ENCODE measurements at places on chromosomes 16 and 17.
A peak's percentile ranks its signal among the peaks of the same experiment; 100 is the strongest.

GRCh38 chr16:69724981-69725479 lies 1.3 kb downstream of the NQO1 start:
- no peak for DNase-seq

- DNase-seq = no peak
These were observed 6.5 kb downstream of the RNF43 start for GRCh38 chr17:58410714-58411407.

GRCh38 chr17:62653826-62654761 lies 26.6 kb downstream of the MRC2 start:
- DNase-seq = peak; percentile 22

DNA sequence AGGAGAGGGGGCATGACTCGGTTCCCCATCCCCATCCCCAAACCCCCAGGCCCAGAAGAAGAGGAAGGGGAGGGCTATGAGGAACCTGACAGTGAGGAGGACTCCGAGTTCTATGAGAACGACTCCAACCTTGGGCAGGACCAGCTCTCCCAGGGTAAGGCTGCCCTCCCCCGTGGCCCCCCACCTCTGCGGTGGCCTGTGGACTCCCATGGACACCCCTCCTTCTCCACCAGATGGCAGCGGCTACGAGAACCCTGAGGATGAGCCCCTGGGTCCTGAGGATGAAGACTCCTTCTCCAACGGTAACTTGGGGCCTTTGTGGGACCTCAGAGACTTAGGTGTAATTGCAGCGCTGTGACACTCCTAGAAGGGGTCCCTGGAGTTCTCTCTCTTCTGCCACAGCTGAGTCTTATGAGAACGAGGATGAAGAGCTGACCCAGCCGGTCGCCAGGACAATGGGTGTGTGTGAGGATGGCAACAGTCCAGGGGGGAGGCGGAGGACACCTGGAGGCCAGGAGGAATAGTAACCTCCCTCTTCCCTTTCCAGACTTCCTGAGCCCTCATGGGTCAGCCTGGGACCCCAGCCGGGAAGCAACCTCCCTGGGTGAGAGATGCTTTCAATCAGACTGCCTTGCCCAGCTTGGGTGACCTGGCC lies 5.6 kb downstream of the CD19 start:
- DNase-seq = no peak

DNA sequence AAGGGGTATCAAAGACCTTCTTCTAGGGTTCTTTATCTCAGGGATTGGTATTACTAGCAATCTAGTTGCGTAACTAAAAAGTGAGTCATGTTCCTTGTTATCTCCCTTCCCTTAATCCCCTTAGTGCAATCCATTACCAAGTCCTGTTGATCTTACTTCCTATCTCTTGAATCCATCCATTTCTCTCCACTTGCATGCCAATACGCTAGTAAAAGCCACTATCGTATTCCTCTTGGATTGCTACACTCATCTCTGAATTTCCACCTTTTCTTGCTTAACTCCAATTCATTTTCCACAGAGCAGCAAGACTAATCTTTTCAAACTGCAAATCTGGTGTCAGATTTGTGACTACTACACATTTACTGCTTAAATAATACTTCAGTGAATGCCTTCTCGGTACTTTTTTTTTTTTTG lies 1.8 kb upstream of the ADAT1 start:
- DNase-seq = no peak

DNA sequence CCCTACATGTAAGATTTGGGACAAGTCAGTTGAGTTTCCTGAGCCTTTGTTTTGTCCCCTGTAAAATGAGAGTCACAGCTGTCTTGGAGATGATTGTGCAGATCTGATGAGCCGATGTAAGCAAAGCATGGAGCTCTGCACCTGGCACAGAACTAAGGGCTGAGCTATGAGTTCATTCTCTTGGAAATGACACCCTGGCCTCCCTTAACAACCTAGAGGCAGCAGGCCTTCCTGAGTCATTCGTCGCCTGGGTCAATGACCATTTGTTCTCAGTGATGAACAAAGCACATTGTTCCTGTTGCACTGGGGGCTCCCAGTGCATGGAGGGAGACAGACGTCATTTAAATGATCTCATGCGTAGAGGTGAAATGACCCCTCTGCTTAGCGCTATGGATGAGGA lies 62.8 kb upstream of the GCSH start:
- DNase-seq = no peak

DNA sequence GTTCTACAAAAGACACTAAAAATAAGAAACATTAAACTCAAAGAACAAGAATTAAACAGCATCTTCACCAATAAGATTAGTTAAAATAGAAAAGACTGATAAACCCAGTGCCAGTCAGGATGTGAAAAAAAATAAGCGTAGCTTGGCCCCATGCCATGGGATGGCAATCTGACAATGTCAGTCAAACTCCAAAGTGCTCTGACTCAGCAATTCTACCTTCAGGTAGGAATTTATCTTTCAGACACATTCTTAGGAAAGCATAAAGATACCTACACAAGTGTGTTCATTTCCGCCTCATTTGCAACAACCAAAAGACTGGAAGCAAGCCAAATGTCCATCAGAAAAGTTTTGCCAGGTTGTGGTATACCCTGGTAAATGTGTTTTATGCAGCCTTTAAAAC lies 9.1 kb upstream of the MPO start:
- DNase-seq = no peak

GRCh38 chr16:72923757-72924156 lies 124.2 kb downstream of the ZFHX3 start:
- no peak for DNase-seq

GRCh38 chr17:81451823-81452222 lies 56.6 kb downstream of the BAHCC1 start:
- DNase-seq = no peak

DNA sequence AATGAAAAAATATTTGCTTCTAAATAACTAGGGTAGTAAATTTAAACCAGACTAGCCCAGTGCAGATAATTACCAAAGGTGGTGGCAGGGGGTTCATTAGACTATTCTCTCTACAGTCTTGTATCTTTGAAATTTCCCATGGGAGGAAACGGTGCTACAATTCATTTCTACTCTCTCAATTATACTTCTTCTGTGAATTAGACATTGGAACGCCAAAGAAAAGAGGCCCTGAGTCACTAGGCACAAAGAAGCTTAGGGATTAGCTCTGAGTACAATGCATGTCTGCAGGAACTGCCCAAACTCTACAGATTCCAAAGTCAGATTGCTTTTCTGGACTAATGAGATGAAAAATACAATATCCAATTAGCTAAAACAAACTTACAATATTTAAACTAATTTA lies 30.7 kb upstream of the ARL6IP1 start:
- DNase-seq = no peak

GRCh38 chr16:85201574-85201973 lies 89.3 kb upstream of the CIBAR2 start:
- no peak for DNase-seq

GRCh38 chr17:13031718-13032350 lies 14.0 kb upstream of the ELAC2 start:
- DNase-seq = peak; percentile 60

- no peak for DNase-seq
These were observed 278.3 kb upstream of the ZFHX3 start for GRCh38 chr16:73326221-73326620.

DNA sequence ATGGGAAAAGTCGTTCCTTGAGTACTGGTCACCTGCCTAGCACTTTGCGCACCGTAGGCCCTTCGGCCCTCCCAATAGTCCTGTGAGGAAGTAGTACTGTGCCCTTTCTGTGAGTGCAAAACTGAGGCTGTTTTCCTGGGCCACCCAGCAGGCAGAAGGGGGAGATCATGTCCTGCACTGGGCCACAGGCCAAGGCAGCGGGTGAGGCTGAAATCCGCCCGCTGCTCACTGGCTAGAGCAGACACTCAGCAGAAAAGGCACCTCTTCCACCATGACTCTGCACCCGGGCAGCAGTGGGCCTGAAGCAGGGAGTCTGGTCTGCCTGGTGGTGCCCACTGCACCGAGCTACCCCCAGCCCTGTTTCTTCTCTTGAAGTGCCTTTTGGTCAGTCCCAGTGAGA lies 20.2 kb downstream of the METTL22 start:
- no peak for DNase-seq

GRCh38 chr17:2955931-2956582 lies 107.3 kb downstream of the OR1D5 start:
- DNase-seq = no peak

DNA sequence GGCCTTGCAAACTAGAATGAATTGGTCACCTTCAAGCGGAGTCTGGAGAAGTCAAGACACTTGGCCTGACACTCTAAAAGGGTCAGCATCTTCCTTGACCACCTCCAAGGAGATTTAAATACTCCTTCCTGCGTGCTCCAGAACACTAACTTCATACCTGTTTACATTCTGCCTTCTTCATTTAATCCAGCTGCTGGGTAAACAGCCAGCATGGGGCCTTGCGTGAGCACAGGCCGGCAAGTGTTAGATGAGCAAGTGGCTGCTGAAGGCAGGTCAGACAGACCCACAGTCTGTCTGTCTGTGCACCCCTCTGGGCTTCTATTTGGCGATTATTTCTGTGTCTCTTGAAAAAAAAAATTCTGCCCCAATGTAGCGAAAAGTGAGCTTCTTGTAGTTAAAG lies 153.8 kb downstream of the MSI2 start:
- DNase-seq = no peak

DNA sequence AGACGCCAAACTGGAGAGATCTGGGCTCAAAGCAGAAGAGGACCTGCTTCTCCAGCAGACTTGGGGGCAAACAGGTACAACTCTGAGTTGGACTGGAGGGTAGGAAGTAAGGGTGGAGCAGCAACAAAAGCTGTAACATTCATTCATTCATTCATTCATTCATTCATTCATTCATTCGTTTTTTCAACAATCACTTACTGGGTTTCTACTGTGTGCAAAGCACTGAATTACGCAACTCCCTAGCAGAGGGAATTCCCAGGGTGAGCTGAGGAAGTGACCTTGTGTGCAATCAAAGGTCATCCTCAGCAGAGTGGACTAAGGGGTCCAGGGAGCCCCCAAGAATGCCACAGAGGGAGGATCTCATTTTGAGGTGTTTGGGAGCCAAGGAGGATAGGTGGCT lies 231.1 kb upstream of the SDK2 start:
- DNase-seq = no peak

DNA sequence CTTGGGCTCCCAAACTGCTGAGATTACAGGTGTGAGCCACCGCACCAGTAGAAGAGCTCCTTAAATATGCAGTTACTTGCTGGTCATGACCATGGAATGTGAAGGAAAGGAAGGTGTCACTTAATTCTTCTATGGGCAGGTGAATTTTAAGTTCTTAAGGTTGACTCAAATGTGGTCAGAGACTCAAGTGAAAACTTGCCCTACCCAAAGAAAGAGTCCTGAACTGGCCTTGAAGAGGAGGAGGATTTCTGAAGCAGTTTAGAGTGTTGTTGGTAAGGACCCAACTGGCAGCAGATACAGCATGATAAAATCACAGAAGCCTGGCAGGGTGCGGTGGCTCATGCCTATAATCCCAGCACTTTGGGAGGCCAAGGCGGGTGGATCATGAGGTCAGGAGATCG lies 29.4 kb downstream of the CHD9 start:
- DNase-seq = no peak

GRCh38 chr17:73592501-73592961 lies 51.7 kb downstream of the SDK2 start:
- peak; percentile 19 for DNase-seq

- no peak for DNase-seq
These were observed 55.4 kb downstream of the CFDP1 start for GRCh38 chr16:75377729-75378386.

GRCh38 chr17:79990051-79990592 lies 45.5 kb downstream of the TBC1D16 start:
- no peak for DNase-seq

DNA sequence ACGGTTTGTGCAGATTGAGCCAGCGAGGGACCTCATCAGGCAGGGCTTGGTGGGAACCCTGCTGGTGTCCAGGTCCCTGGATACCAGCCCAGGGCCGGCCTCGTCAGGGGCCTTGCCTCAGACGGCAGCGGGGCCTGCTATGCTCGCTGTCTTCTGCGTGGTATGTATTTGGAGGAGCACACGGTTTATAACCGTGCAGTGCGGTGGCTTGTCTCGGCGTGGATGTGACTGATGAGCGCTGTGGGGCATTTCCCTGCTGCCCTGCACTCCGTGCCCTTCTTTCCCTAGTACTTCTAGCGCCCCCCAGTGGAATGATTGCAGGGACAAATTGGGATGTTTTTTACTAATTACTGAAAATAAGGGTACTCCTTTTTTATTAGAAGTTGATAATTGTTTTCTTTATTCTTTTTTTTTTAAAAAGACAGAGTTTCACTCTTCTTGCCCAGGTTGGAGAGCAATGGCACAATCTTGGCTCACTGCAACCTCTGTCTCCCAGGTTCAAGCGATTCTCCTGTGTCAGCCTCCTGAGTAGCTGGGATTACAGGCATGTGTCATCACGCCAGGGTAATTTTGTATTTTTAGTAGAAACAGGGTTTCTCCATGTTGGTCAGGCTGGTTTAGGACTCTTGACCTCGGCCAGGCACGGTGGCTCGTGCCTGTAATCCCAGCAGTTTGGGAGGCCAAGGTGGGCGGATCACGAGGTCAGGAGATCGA lies 15.3 kb downstream of the TBCD start:
- DNase-seq = peak; percentile 56

- DNase-seq = no peak
These were observed 180.2 kb upstream of the TBX2 start for GRCh38 chr17:61219460-61219859.

DNA sequence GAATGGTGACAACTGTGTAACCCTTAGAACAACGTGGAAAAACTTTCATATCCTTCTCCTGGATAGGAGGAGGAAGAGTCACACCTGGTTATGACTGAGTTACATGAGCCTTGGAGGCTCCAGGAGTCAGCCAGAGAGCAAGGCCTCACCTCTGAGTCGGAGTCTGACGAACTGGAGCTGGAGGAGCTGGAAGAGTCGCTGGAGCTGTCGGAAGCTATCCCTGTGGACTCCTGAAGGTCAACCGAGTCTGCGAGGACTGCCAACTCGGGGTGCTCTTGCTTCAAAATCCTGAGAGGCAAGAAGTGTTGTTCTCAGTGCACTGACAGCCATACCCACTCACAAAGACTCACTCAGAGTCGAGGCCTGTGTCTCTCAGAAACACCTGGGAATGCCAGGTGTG lies 6.2 kb downstream of the JMJD6 start:
- DNase-seq = no peak

DNA sequence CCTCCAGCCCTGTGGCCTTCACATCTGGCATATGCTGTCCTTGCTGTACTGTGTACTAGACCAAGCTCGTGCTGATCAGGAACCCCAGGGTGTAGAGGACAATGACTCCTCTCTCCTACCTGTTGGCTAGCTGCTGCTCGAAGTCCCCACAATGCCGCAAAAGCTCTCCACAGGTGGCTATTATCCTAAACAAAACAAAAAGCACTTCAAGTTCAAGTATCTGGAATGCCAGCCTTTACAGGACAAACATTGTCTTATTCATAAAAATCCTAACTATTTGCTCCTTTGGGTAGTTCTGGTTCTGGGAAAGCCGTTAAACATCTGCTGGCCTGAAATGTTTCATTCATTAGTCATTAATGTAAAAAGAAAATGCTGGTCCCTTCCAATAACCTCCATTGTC lies 42.8 kb downstream of the COG7 start:
- DNase-seq = no peak

All from stimulated activated CD4-positive, alpha-beta T cell treated with anti-CD3 and anti-CD28 coated beads, Interleukin-4, amount 100 ng/mL, for 24 hours (primary cell).